Activated naive CD8-positive, alpha-beta T cell treated with anti-CD3 and anti-CD28 coated beads for 36 hours (primary cell): ENCODE measurements at places on chromosomes 6 and 20. TPM values are rescaled to one million over a fixed set of nuclear protein-coding genes. Genes with fewer than 3 reads are reported as not detected.

RAET1E gene
- not detected for total RNA-seq

CST5 gene
- total RNA-seq: not detected

APOM gene
- total RNA-seq: 5.7 TPM

APCDD1L gene
- not detected for total RNA-seq

OR14J1 gene
- total RNA-seq: not detected

SLC4A11 gene
- 1.8 TPM for total RNA-seq

TP53TG5 gene
- 0.41 TPM for total RNA-seq

SIRPB1 gene
- 4.5 TPM for total RNA-seq

SIRPB2 gene
- total RNA-seq: not detected

IRAK1BP1 gene
- 3.6 TPM for total RNA-seq

EIF6 gene
- 179 TPM for total RNA-seq

PGC gene
- total RNA-seq: not detected

GRCh38 chr6:20350215-20350614 lies 51.5 kb upstream of the E2F3 start:
- H3K4me3 ChIP-seq: no peak overlapping the region
- H3K27ac ChIP-seq: no peak overlapping the region
- peaks cover 1% of the 10 kb centered on the region for H3K36me3 ChIP-seq
- H3K27me3 ChIP-seq: no peaks in the 10 kb centered on the region

GRCh38 chr20:61581825-61582188 lies 329.7 kb downstream of the CDH4 start:
- no peak overlapping the region for H3K4me3 ChIP-seq
- no peaks in the 10 kb centered on the region for H3K36me3 ChIP-seq
- H3K27me3 ChIP-seq: no peaks in the 10 kb centered on the region
- no peak overlapping the region for H3K27ac ChIP-seq
- DNase-seq: no peak
- H3K4me1 ChIP-seq: no peaks in the 10 kb centered on the region

- H3K4me1 ChIP-seq: peaks cover 65% of the 10 kb centered on the region
- DNase-seq: peak; percentile 32
- H3K4me3 ChIP-seq: peak overlapping the region; percentile 30
- no peaks in the 10 kb centered on the region for H3K27me3 ChIP-seq
- H3K27ac ChIP-seq: peak overlapping the region; percentile 84
Observed at GRCh38 chr6:166418691-166419143, 36.0 kb upstream of the MPC1 start.

GRCh38 chr6:39225946-39226437 lies 3.3 kb downstream of the KCNK5 start:
- H3K4me3 ChIP-seq: peak overlapping the region; percentile 90
- peaks cover 67% of the 10 kb centered on the region for H3K36me3 ChIP-seq
- peak overlapping the region; percentile 88 for H3K27ac ChIP-seq

DNA sequence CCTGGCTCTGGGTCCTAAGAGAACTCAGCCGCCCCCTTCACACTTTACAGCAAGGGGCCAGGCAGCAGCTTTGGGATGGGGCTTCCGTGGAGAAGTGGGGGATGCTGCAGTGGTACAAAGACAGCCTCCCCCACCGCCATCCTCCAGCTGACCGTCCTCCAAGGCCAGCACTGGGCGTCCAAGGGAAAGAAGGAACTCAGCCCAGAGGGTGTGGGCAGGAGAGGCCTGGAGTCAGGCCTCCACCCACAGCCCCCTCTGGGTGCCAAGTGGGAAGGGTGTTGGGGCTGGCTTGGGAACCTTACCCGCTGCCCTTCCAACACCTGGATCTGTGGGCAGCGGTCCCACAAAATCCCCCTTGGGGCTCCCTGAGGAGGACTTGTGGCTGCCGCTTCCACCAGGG lies 13.1 kb downstream of the STMN3 start:
- no peaks in the 10 kb centered on the region for H3K27me3 ChIP-seq
- peaks cover 3% of the 10 kb centered on the region for H3K36me3 ChIP-seq
- peak overlapping the region; percentile 92 for H3K4me3 ChIP-seq
- peak overlapping the region; percentile 98 for H3K27ac ChIP-seq

- H3K27me3 ChIP-seq: peaks cover 33% of the 10 kb centered on the region
- no peak overlapping the region for H3K4me3 ChIP-seq
- H3K36me3 ChIP-seq: no peaks in the 10 kb centered on the region
- H3K27ac ChIP-seq: no peak overlapping the region
- no peak for DNase-seq
- H3K4me1 ChIP-seq: no peaks in the 10 kb centered on the region
Observed at GRCh38 chr20:4344670-4345069, 329.3 kb upstream of the RNF24 start.

- peaks cover 30% of the 10 kb centered on the region for H3K4me1 ChIP-seq
- peaks cover 25% of the 10 kb centered on the region for H3K36me3 ChIP-seq
- peak overlapping the region; percentile 3 for H3K4me3 ChIP-seq
- peak overlapping the region; percentile 67 for H3K27ac ChIP-seq
Observed at GRCh38 chr20:38893056-38893564, 33.1 kb upstream of the FAM83D start.

DNA sequence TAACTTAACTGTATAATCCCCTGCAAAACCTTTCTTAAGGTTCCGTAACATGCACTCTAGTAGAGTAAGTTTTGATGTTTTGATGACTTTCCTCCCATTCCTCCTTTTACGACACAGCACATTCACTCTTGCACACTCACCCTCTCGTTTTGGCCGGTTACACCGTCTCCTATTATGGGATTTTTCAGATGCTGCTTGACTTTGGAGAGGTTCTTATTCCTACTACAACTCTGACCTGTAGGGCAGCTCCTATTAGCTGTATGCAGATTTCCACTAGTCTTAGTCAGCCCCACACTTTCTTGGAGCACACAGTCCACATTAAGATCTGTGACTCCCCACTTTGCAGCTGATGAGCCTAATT lies 223.7 kb upstream of the SYNCRIP start:
- no peak overlapping the region for H3K4me3 ChIP-seq
- H3K36me3 ChIP-seq: no peaks in the 10 kb centered on the region
- no peak for DNase-seq
- no peaks in the 10 kb centered on the region for H3K4me1 ChIP-seq

DNA sequence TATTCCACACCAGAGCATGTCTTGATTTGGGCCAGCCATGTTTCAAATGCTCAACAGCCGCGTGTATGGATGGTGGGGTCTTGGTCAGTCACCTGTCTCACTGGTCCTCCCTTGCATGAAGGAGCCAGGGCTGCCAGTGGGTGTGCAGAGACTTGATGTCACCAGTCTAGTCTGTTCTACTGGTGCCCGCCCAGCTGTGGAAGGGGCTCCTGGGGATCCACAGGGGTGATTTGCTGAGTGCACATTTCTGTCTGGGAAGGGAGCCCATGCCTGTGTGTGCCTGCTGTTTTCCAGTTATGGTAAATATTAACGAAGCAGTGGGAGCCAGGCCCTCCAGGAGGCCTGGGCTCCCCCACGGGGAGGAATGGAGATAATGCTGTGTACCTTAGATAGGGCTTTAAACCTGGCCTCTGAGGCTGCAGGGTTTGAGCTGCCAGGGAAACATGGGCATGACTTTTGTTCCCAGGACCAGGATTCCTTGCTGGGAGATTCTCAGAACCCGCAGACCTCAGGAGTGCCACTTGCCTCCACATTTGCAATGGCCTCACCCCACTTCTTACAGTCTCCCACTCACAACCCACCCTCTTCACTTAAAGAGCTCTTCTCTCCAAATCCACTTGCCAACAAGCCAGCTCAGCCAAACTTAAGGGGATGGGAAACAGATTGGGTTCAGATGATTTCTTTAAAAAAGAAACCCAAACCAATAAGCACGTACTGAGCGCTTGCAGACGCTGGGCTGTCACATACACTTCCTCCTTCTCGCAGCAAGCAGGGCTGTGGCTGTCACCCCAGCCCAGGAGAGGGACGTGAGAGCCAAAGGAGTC lies 54.1 kb downstream of the VEGFA start:
- peaks cover 3% of the 10 kb centered on the region for H3K4me1 ChIP-seq
- no peaks in the 10 kb centered on the region for H3K36me3 ChIP-seq
- peaks cover 8% of the 10 kb centered on the region for H3K27me3 ChIP-seq
- no peak overlapping the region for H3K4me3 ChIP-seq
- no peak overlapping the region for H3K27ac ChIP-seq

DNA sequence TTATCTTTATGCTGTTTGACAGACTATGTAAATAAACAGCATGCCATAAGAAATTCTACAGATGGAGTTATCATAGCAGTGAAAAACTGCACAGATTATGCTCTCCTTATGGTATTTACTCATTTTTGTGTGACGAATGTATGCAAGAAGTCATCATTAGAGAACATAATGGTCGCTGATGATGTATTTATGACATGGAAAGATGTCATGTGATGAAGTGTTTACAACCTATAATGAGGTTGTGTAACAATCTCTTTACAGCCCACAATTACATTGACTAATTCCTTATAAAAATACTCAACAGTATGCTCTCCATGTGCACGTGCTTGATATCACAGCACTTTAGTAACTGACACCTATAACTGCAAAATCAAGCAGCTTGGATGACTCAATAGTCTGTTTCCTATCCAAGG lies 192.4 kb downstream of the BMP2 start:
- no peaks in the 10 kb centered on the region for H3K4me1 ChIP-seq
- H3K4me3 ChIP-seq: no peak overlapping the region
- no peak overlapping the region for H3K27ac ChIP-seq

DNA sequence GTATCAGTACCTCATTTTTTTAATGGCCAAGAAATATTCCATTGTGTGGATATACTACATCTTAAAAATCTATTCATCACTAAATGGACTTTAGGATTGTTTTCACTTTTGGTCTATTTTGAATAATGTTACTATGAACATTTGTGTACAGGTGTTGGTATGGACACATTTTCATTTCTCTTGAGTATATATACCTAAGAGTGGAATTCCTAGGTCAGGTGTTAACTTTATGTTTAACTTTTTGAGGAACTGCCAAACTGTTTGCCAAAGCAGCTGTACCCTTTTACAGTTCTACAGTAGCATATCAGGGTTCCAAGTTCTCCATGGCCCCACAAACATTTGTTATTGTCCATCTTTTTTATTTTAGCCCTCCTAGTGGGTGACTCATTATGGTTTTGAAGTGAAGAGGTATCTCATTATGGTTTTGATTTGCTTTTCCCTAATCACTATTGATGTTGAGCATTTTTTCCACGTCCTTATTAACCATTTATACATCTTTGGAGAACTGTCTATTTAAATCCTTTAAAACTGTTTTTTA lies 28.2 kb downstream of the DSTN start:
- peaks cover 22% of the 10 kb centered on the region for H3K36me3 ChIP-seq
- DNase-seq: no peak
- peaks cover 10% of the 10 kb centered on the region for H3K4me1 ChIP-seq
- no peak overlapping the region for H3K4me3 ChIP-seq

- no peaks in the 10 kb centered on the region for H3K27me3 ChIP-seq
- no peak for DNase-seq
- H3K36me3 ChIP-seq: peaks cover 9% of the 10 kb centered on the region
- no peak overlapping the region for H3K27ac ChIP-seq
Observed at GRCh38 chr20:16296931-16297330, 276.3 kb downstream of the KIF16B start.

GRCh38 chr20:60993433-60994044 lies 258.5 kb upstream of the CDH4 start:
- H3K27me3 ChIP-seq: peaks cover 4% of the 10 kb centered on the region
- H3K4me3 ChIP-seq: no peak overlapping the region
- no peak for DNase-seq
- no peak overlapping the region for H3K27ac ChIP-seq
- H3K4me1 ChIP-seq: no peaks in the 10 kb centered on the region

- no peaks in the 10 kb centered on the region for H3K27me3 ChIP-seq
- H3K4me3 ChIP-seq: no peak overlapping the region
- peaks cover 15% of the 10 kb centered on the region for H3K36me3 ChIP-seq
- DNase-seq: no peak
- H3K27ac ChIP-seq: no peak overlapping the region
Observed at GRCh38 chr6:5644523-5645185, 362.1 kb downstream of the NRN1 start.

GRCh38 chr20:49281059-49281912 lies 3.4 kb upstream of the ZNFX1 start:
- H3K36me3 ChIP-seq: peaks cover 96% of the 10 kb centered on the region
- peaks cover 64% of the 10 kb centered on the region for H3K27me3 ChIP-seq
- H3K4me1 ChIP-seq: peaks cover 80% of the 10 kb centered on the region
- H3K4me3 ChIP-seq: peak overlapping the region; percentile 100
- H3K27ac ChIP-seq: peak overlapping the region; percentile 100

DNA sequence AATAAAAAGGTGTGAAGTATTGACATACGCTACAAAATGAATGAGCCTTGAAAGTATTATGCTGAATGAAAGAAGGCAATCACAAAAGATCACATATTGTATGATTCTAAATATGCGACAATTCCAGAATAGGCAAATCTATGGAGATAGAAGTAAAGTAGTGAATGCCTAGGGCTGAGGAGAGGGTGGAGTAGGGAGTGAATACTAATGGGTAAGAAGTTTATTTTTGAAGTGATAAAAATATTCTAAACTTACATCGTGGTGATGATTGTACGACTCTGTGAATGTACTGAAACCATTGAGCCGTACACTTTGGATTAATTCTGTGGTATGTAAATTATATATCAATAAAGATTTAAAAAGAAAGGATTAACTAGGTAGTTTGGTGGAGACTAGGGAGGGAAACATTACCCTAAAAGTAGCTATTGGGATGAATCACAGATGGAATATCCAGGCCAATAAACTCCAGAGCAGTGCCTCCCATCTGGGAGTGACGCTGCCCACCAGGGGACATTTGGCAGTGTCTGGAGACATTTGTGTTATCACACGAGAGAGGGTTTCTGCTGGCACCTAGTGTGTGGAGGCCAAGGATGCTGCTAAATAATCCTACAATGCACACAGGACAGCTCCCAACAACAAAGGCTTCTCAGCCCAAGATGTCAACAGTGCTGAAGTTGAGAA lies 214.2 kb upstream of the PCSK2 start:
- no peaks in the 10 kb centered on the region for H3K27me3 ChIP-seq
- H3K4me1 ChIP-seq: no peaks in the 10 kb centered on the region
- no peaks in the 10 kb centered on the region for H3K36me3 ChIP-seq

GRCh38 chr6:148342350-148343046 lies at the start of gene SASH1:
Gene SASH1, plus strand, starts transcription at chr6:148342838. Its CDS starts 230 bp downstream, at chr6:148343068.
- peak within 1 kb of the TSS; percentile 51 for H3K4me3 ChIP-seq
- H3K36me3 ChIP-seq: no peaks in the 10 kb centered on the region
- peaks cover 74% of the 10 kb centered on the region for H3K27me3 ChIP-seq
- peaks cover 7% of the 10 kb centered on the region for H3K4me1 ChIP-seq
- H3K27ac ChIP-seq: no peak within 1 kb of the TSS
- DNase-seq: peak; percentile 12

GRCh38 chr6:102300350-102300749 lies 906.8 kb downstream of the GRIK2 start:
- H3K27ac ChIP-seq: no peak overlapping the region
- H3K4me1 ChIP-seq: no peaks in the 10 kb centered on the region
- no peak for DNase-seq
- H3K27me3 ChIP-seq: no peaks in the 10 kb centered on the region
- H3K4me3 ChIP-seq: no peak overlapping the region
- H3K36me3 ChIP-seq: no peaks in the 10 kb centered on the region

DNA sequence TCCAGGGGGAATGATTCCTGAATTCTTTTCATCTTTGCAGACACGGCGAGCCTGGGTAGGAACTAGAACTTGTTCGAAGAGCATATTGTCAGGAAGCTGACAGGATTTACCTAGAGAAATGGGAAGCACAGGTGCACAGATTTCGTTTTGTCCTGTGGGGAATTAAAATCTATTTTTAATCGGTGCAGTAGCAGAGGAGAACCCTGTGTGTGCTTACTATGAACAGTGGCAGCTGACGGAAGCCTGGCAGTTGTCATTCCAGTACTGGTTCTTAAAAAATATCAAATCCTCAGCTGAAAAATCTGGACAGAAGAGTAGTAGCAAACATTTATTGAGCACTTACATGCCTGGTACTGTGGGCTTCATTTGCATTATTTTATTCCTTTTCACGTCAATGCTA lies 609.0 kb downstream of the QKI start:
- no peaks in the 10 kb centered on the region for H3K36me3 ChIP-seq
- no peaks in the 10 kb centered on the region for H3K4me1 ChIP-seq
- no peak overlapping the region for H3K4me3 ChIP-seq
- no peak overlapping the region for H3K27ac ChIP-seq
